ENCODE measurements at places on chromosomes 6 and 20. TPM values are rescaled to one million over a fixed set of nuclear protein-coding genes. Genes with fewer than 3 reads are reported as not detected.

Gene WFDC2
- 3.3 TPM for total RNA-seq

Gene CTCFL
- not detected for total RNA-seq

Gene DEFB124
- not detected for total RNA-seq

Gene SLC22A1
- not detected for total RNA-seq

Gene RGS17
- total RNA-seq: 112 TPM

Gene CFAP206
- total RNA-seq: 2.0 TPM

Gene MUC21
- not detected for total RNA-seq

Gene NKAPL
- 3.7 TPM for total RNA-seq

Gene FAM162B
- 1.2 TPM for total RNA-seq

Gene SNTA1
- total RNA-seq: 13.5 TPM

Gene DOK5
- total RNA-seq: 236 TPM

Gene LRRN4
- total RNA-seq: 0.41 TPM

GRCh38 chr20:44187054-44187771 is at the start of gene JPH2:
Gene JPH2, minus strand, starts transcription at chr20:44187188. Its CDS starts 483 bp downstream, at chr20:44186705.
- peak; percentile 32 for DNase-seq

DNA sequence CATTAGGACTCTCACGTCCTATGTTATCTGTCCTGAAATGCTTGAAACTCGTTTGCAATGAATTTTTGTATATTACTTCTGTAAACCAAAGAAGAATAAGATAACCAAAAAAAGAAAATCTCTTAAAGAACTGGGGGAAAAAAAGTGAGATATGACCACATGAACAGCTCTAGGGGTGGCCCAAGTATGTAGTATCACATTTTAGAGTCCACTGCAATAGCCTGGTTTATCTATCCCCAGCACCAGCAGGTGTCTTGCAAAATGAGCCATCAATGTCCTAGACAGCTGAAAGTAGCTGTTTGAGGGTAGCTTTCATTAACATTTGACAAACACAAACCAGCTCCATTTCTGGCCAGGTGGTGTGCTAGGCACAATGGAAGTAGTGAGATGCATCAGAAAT is 102.8 kb downstream of the PXDC1 start:
- DNase-seq: no peak

GRCh38 chr6:157770946-157771345 is 52.1 kb upstream of the SNX9 start:
- no peak for DNase-seq

DNA sequence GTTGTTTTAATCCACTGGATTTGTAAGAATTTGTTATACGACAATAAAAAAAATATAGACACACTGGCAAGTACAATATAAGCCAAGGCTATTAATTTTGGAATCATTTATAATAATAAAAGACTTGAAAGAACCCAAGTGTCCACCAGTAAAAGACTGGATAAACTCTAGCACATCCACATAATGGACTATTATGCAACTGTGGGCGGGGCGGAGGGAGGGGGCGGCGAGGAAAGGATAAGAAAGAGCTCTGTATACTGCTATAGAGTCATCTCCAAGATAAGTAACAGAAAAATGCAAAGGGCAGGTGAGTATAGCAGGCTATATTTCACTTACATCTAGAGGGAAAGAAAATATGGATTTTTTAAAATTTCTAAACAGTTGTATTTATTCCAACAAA is 123.3 kb downstream of the TBC1D32 start:
- DNase-seq: no peak

- no peak for DNase-seq
Observed at GRCh38 chr20:64048402-64049044, 916 bp downstream of the SOX18 start.

DNA sequence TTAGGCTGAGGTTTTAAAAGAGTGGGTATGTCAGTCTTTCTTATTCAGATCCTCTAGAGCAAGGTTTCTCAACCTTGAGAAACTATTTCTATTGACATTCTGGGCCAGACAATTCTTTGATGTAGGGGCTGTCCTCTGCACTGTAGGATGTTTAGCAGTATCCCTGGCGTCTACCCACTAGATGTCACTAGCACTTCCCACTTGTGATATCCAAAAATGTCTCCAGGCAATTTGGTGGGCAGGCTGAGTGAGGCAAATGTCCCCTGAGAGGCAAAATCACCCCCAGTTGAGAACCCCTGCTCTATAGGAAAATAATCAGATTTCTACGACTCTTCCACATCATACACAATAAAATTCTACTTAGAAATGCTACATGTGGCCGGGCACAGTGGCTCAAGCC is 7.7 kb upstream of the ZKSCAN8 start:
- DNase-seq: no peak

- no peak for DNase-seq
Observed at GRCh38 chr20:41165001-41165882, 27.9 kb downstream of the PLCG1 start.

DNA sequence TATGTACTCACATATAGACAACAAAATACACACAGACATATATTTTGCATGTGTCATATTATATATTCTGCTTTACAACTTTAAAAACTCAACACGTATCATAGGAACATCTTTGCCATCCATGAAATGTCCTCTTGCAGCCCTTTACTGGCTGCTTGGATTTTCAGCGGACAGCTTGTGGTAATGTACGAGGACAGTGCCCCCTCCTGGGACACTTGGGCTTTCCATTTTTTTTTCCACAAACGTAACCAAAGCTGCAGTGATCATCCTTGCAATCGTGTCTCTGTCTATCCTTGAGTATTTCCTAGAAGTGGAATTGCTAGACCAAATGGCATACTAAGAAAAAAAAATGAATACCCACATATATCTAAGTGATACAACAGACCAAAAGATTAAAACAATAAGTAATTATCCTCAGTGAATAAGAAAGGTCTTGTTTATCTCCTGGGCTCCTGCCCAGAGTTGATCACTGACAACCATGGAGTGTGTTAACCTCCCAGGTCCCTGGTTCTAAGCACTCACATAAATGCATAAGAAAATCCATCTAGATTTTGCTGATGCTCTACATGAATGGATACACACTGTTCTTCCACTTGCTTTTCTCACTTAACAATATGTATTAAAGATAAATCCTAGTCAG is 18.1 kb downstream of the BPI start:
- peak; percentile 60 for DNase-seq

- no peak for DNase-seq
Observed at GRCh38 chr20:46640536-46641311, 10.5 kb downstream of the SLC13A3 start.

GRCh38 chr6:33114406-33114805 is 38.6 kb downstream of the HLA-DPB1 start:
- no peak for DNase-seq

- peak; percentile 63 for DNase-seq
Observed at GRCh38 chr20:62692176-62692575, 16.5 kb upstream of the NTSR1 start.

- DNase-seq: no peak
Observed at GRCh38 chr6:157860505-157860991, 37.5 kb downstream of the SNX9 start.

DNA sequence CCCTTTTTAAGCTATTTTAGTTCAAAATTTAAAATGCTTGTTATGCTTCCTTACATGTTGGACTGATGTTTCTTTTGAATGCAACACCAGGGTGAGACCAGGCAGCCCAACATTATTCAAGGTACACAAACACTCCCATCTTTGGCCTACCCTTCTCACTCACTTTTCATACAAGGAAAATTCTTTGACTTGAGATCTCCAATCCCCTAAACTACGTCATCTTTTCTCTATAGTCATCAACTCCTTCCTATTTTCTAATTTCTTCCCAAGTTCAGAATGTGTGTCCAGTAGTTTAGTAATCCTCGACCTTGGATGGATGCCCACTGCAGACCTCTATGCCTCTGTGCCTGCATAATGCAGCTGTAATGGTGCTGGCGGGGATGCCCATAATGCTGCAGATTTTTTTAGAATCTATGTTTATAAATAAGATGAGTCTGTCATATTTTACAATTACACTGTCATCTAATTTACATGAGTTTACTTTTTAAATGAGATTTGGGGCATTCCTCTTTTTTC is 108.7 kb downstream of the ID4 start:
- no peak for DNase-seq

DNA sequence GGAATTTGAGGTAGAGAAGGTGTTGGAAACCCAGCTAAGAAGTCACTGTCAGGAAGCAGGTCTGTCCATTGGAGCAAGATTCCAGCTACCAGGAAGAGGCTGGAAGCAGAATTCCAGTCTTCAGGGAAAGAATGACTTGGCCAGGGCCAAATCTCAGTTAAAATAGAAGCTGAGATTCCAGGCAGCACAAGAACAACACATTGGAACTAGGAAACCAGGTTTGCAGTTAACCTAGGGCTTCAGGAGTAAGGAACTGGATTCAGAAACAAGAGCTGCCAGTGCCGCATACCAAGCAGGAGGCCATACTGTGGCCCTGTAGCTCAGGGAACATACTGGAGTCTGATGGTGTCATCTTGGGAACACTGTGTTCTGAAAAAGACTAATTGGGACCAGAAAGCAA is 73.7 kb upstream of the FUCA2 start:
- DNase-seq: no peak

DNA sequence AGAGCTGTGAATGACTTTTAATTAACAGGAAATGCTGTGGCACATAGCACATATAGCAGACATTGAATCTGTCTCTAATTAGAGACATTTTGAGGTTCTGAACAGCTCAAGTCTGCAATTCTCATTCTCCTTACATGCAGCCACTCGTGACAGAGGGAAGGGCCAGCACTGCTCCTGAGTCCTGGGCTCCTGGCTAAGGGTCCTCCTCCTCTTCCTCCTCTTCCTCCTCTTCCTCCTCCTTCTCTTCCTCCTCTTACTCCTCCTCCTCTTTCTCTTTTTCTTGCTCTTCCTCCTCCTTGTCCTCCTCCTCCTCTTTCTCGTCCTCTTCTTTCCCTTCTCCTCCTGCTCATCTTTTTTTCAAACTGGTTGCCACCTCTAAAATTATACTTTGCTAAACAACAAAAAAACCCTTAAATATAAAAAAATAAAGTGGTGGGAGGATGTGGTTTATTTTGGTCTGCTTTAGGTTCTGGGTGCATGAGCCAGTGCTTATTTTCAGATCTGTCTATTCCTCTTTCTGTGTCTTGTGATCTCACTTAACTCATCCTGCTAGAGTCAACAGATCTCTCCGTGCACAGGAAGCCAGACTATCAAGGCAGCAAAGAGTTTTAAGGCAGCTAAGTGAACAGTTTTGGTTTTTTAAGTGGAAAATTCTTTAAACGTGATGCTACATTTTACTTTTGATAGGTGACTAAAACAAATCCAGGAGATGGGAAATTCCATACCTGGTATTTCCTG is 159.3 kb downstream of the CD83 start:
- no peak for DNase-seq

DNA sequence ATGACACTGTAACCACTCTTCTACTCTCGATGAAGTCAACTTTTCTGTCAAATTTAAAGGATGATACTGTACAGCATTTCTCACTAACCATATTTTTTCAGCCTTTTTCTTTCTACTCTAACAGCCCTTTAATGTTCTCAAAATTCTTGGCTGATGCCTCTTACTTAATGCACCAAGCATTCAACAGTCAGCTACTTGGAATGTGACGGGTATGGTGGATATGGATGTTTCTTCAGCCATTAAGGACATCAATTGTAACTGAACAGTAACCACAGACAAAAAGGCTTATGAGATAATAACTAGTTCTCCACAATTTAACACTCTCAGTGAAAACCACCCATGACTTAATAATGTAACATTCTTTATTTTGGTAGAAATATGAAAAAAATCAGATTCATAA is 467.2 kb upstream of the ZNF337 start:
- no peak for DNase-seq

DNA sequence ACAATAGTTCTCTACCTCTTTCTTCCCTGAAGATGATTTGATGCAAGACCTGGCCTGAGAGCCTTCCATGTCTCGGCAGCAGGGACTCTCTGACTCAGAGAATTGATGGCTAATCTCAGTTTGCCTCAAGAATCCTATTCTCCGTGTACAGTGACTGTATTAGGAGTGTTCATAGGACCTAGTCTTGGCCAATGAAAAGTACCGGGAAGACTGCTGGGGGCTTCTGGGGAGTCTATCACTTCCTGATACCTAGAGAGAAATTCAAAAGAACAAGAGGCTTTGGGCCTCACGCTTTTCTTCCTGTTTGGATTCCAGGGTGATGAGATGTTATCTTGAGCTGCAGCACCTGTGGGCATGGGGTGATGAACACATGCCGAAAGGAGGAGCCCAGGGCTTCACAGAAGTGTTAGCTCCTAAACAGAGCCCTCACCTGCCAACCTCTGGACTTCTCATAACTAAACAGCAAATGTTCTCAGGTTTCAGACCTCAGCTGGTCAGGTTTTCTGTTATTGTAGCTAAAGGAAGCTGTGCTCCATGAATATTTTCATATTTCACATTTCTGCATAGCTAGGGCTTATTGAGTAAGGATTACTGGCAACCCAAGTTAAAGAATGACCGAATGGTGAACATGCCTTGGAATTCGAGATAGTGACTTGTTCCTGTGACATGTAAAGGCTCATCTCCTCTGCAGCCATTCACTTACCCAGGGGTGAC is 323.1 kb upstream of the AGPAT4 start:
- DNase-seq: no peak

DNA sequence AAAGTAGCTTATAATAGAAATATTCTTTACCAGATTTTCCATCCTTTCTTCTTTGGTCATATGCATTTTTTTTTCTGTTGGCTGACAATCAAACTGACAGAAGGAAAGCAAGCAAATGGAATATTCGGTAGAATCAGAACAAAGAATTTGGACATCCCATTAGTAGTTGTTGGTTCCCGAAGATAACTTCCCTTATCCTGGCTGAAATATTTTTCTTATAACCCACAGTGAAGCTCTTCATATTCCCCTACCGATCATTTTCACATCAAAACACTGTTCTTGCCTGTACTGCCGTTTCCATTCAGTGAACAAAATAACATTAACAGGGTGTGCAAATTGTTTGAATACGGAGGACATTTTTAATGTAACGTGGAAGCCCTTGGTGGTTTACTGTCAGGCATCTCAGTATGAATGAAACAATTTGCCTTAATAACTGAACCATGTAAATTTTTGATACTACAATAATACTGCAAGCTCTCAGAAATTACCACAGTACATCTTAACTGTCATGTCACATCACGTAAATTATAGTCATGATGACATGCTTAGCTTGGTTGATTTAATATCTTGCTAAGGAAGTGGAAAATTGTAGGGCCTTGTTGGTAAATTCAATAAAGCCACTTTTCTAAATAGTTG is 311.5 kb downstream of the LAMA2 start:
- no peak for DNase-seq

- DNase-seq: no peak
Observed at GRCh38 chr6:145045582-145045981, 689.7 kb downstream of the EPM2A start.

DNA sequence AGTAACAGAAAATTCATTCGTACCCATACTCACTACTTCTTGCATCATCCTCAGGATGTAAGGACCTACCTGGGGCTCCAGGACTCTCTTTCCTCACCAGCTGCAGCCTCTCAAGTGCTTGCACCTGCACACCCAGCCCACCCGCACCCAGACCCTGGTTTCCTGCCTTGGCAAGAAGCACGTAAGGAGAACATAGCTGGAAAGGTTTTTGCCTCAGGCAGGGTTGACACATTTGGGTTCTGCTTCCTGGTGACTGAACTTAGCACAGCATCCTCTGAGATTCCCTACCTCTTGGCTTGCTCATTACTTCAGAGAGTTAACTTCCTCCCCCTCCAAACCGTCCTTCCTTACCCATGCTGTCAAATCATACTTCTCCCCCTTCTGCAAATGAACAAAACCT is 556.9 kb downstream of the CD83 start:
- no peak for DNase-seq

- no peak for DNase-seq
Observed at GRCh38 chr6:125953502-125953875, 3.1 kb upstream of the HINT3 start.

GRCh38 chr6:85637579-85637978 is 5.1 kb downstream of the SYNCRIP start:
- no peak for DNase-seq

GRCh38 chr20:50464026-50464724 is 46.0 kb upstream of the PTPN1 start:
- DNase-seq: peak; percentile 58

Data from frontal cortex (tissue), 4 donors.